AG08395 (cell line): ENCODE measurements at places on chromosomes 2 and 18.

GRCh38 chr18:78546281-78546680 is 433.3 kb upstream of the SALL3 start:
- no peak for DNase-seq

DNA sequence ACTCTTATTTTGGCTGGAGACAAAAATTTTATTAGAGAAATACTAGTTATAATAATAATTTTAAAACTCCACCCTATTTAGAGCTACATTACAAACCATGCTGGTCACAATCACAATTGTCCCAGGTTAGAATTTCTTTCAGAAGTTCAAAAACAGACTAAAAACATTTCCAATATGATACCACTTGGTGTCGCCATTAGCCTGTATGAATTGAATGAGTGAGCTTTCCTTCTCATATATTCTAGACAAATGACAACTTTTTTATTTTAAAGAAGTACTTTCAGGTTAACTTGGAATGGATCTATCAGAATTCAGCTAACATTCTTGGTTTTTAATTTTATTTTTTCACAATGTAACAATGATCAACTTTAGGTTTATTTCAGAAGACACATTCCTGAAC is 48.0 kb downstream of the SERPINB8 start:
- peak; percentile 11 for DNase-seq

DNA sequence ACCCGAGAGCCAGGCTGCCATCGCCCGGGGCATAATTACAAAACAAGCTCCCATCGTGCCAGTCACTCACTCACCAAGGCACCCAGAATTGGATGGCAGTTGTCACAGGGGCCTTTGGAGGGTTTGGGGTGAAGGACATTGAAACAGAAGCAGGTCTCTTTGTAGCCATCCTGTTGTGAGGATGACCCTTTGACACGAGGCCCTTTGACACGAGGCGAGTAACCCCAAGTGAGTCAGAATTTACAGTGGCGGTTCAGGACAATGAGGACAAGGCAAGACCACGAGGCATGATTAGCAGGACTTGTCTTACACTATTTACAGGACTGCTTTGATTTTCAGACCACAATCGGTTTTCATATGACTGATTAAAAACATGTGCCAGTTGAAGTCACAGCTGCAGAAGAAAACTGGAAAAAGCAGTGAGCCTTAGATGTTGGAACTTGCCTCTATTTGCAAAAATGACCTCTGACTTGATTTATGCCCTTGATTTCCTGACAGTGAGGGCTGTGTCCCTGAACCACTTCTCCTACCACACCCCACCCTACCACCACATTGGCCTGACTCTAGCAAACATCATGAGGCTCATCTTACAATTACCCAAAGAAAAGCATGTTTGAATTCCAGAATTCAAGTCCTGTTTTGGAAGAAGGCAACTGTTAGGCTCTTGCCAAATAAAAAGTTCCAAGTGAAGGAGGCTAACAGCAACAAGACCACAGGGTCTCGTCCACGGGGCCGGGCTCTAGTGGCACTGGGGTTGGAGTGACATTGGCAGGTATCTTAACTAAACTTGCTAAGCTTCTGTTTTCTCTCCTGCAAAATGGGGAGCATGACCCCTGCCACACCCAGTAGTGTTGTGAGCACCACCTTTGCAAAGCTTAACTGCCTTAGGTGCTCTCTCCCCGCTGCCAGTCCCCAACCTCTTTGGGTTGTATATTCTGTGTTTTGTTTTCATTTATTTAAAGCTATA is 64.4 kb upstream of the FOSL2 start:
- DNase-seq: peak; percentile 73

DNA sequence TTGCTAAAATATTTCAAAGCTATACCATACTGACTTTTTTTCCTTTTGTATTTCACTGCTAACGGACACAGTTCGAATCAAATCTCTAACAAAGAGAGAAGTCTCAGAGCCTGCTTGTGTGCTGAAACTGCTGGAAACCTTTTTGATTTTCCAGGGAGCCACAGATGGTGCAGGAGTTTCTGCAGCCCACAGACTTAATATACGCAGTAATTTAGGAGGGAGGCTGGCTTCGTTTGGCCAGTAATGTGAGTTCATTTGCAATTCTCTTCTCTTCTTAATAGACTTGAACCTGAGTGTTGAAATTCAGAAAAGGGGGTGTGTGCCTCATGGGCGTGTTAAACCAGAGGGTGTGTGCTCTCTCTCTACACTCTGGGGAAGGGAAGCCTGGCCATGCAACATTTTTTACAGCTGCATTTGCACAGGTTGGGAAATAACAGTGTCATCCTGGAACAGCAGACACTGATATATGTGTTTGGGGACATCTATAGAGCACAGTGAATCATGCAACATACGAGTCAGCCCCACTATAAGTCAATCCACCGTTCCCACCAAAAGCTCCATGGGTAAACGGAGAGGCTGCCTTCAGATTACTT is 333.0 kb downstream of the CLIP4 start:
- no peak for DNase-seq

GRCh38 chr2:104047516-104047915 is 806.4 kb upstream of the POU3F3 start:
- DNase-seq: no peak

GRCh38 chr2:18612133-18612532 is 22.8 kb upstream of the NT5C1B start:
- no peak for DNase-seq

DNA sequence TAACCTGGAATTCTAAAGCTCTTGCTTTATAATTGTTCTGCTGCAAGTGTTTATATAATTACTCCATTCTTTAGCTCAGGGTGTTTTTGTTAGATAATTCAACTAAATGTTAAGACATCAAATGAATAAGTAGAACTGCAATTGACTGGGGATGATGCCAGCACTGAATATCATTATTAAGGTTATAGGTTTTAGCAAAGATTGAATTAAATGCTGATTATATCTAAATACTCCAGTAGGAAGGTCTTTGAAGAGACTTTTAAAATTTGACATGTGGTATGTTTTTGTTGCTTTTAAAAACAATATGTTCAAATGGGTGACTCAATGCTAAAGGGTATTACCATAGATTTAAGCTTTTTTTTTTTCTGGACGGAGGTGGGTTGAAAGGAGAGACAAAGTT is 170.1 kb upstream of the THUMPD2 start:
- DNase-seq: no peak

DNA sequence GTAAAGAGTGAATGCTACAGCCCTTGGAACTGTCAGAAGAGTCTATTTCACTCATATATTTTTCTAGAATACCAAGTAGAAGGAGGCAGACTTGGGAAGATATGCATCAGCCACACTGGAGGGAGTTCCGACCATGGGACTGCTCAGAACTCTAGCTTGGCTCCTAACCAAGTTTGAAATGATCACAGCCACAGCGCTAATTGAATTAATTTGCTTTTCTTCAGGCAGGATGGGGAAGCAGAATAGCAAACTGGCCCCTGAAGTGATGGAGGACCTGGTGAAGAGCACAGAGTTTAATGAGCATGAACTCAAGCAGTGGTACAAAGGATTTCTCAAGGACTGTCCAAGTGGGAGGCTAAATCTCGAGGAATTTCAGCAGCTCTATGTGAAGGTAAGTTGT is 51.4 kb downstream of the VSNL1 start:
- no peak for DNase-seq

DNA sequence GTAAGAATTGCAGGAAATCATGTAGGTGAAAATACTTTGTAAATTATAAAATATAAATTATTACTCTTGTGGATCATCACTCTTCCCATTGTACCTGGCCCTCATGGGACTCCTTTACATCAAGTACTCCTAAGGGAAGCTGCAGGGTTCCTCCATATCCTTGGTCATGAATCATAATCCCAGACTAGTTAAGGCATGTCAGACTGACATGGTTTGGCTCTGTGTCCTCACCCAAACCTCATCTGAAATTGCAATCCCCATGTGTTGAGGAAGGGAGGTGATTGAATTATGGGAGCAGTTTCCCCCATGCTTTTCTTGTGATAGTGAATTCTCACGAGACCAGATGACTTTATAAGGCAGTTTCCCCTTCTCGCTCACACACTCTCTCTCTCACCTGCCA is 77.1 kb downstream of the CMPK2 start:
- no peak for DNase-seq

DNA sequence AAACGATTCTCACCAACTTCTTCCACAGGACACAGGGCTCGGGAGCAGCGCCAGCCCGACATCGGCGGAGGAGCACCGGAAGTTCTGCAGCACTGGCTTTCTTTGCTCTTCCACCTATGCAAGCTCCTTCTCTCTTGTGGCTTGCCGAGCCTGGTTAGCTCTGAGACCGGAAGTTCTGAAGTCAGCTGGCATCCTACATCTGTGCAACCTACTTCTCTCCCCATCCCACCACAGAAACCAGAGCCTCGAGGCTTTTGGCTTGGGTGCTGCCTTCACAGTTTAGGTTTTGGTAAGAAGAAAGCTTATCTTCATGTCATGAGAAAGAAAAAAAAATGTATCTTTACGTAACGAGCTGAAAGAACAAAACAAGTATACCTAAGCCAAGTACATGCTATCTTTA is 111.7 kb downstream of the ANKRD44 start:
- DNase-seq: no peak

DNA sequence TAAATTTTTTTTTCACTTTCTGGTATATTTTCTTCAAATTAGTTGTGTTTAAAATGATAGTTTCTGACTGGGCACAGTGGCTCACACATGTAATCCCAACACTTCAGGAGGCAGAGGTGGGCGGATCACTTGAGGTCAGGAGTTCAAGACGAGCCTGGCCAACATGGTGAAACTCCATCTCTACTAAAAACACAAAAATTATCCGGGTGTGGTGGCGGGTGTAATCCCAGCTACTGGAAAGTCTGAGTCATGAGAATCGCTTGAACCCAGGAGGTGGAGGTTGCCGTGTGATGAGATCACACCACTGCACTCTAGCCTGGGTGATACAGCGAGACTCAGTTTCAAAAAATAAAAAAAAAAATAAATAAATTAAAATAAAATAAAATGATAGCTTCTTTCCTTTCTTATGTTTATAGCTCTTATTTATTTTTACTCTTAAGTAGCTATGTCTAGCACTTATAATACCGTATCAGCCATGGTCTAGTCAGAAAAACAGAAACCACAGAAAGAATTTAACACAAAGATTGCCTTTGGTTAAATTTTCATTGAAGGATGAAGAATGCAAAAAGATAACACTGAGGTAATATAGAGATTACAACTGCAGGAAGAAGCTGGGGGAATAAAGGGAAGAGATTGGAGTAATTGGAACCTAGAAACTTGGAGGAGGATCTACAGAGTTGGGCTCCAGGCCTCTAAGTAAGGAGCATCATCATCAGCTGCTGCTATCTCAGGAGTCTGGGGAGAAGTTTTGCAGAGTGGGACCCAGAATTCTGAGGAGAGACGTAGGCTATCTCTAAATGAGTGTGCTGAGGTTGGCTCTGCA is 54.7 kb upstream of the MBOAT2 start:
- no peak for DNase-seq

DNA sequence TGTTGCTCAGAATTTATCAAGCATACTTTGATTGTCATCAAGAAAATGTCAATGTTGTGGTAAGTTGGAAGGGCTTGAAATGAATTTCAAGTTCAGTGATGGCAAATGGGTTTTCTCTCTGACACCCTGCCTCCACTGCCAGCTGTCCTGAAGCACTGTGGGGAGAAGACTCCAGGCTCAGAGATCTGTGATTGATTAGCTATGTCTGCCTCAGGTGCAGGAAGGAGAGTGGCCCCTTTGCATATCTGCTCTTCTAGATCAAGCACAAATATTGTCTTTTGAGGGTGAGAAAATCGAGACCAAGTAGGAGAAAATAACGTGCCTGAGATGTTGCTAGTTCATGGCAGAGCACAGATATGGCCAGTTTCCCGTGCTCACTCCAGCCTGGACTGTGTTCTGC is 178.8 kb upstream of the GLI2 start:
- no peak for DNase-seq

DNA sequence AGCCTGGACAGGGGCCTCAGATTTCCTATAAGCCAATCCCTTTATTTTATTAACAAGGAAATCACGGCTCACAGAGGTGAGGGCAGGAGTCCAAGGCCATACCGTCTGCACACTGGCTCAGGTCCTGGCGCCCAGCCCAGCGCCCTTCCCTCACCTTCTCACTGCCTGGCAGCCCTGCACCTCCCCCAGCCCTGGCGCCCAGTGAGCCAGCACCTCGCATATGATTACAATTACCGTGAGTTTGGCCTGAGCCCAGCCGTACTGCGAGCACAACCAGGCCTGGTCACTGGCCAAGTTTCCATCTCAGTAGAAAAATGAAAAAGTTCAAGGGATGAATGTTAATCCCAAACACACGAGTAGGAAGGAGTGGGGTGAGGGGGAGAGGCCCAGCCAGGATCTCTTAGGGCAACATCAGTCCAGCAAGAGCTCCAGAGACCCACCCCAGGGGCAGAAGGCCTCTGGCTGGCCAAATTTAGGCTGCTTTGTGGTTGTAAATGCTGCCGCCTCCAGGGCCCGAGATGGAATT is 68.4 kb downstream of the MCFD2 start:
- peak; percentile 92 for DNase-seq

DNA sequence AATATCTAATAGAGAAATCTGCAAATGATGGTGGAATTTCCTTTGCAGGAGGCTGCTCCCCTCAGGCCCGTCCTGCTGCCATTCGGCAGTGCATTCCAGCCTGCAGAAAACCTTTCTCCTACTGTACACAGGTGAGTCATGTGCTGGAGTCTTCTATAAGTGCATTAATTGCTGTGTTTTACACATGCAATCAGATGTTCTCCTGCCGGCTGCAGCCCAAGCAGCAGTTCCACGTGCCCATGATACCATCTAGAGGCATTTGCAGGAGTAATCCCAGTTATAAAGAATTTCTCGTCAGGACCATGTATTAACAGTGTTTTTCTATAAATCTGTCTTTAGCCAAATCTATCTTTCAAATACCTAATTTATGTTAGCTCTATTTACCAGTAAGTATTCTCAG is 304.7 kb upstream of the HNMT start:
- DNase-seq: no peak

DNA sequence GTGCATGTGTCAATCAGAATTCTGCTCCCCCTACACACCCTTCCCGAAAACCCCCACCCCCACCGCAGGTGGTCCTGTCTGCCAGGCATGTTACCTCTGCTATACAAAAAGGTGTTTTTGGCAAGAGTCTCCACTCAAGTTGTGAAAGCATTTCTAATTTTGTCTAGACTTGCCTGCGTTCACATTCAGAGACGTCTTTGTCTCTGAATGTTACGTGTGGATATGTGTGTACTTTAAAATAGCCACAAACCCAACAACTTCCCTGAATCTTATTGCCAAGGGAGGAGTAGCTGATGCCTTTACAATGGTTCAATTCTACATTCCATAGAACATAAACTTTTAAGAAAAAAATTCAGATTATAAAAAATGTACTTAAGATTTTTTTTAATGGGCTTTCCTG is 66.6 kb downstream of the ITGA4 start:
- DNase-seq: no peak

GRCh38 chr2:32262105-32262504 is 2.6 kb downstream of the NLRC4 start:
- no peak for DNase-seq

- DNase-seq: no peak
Measured at GRCh38 chr2:238486123-238486848, 59.6 kb downstream of the ASB1 start.

- DNase-seq: no peak
Measured at GRCh38 chr2:14752295-14752694, 119.8 kb downstream of the LRATD1 start.

GRCh38 chr2:173860082-173860481 is 105.1 kb downstream of the SP3 start:
- no peak for DNase-seq
